ENCODE measurements at places on chromosomes 1 and 21.

DNA sequence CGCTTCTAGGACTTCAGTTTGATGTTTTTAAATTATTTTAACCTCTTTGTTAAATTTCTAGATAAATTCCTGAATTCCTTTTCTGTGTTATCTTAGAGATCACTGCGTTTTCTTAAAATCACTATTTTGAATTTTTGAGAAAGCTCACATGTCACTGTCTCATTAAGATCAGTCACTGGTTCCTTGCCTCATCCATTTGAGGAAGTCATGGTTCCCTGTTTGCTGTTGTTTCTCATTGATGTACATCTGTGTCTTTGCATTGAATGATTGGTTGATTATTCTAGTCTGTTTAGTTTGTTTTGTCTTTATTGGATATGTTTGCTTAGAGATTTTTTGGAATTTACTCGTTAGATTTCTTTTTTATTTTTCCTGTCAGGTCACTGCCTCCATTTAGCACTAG is 50.1 kb downstream of the CRP start:
- DNase-seq = no peak

DNA sequence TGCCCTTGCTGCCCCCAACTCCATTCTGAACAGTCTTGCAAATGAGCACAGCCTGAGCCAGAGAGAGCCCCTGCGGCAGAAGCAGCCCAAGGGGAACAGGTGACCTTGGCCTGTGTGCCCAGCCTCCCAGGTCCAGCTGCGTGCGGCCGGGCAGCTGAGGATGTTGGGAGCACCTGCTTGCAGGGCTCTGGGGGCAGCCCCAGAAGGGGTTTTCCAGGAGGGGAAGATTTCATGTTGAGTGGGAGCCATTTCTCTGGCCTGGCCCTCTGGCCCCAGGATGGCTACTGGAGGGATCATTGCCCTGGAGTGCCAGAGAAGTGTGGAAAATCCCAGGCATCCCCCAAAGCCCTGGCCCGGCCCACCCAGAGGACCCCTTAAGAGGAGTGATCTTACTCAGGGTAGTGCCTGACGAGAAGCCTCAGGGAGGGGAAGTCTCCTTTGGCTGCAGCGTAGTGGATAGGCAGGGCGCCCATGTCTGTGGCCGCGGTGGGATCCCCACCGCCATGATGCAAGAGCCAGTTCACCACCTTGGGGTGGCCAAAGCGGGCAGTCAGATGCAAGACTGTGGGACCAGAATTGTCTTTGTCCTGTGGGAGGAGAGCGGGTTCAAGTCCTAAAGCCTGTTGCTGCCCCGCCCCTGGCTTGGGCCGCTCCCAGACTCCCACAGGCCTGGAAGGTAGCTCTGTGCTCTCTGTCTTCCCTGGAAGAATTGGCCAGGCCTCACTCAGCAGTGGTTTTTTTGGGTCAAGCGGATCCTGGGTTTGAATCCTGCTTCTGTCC is 20.6 kb upstream of the RNU1-4 start:
- DNase-seq = no peak

DNA sequence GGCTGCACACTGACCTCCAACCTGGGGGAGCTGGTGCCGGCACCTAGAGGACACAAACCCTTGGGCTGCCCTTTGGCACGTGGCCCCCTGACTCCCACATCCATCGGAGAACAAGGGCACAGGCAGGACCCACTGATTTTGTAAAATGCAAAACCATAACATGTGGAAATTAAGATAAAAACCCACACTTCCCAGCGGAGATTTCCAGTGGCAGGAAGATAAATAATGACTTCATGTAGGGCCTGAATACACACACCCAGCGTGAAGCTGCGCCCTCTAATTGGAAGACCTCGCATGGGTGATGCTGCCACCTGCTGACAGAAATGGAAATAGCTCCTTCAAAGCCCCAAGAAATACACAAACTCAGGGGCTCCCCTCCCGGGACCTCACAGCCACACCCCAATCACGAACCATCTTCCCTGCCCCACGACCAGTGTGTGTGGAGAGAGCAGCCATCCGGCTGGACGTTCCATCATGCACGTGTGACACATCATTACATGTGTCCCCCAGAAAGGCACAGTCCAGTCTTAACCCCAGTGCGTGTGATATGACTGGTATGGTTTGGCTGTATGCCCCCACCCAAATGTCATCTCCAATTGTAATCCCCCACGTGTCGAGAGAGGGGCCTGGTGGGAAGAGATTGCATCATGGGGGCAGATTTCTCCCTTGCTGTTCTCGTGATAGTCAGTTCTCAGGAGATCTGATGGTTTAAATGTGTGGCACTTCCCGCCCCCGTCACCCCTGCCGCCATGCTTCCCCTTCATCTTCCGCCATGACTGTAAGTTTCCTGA is 5.7 kb upstream of the TPRG1L start:
- no peak for DNase-seq

DNA sequence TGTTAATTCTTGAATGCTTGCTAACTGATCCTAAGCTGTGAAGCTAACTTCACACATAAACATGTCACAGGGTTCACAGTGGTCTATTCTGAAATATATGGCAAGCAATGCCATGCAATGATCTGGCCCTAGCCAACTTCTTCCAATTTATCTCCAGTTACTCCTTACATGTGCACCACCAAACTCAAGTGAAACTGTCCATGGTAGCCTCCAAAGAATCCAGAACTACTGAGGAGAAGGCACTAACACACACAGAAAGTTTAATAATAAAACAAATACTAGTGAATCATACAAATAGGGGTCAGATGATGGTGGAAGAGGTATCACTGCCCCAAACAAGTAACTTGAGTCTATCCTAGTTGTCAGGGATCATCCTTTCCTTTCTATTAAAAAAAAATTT is 172.6 kb upstream of the RAB4A start:
- DNase-seq = no peak

- DNase-seq = no peak
Measured at GRCh38 chr21:43924421-43925095, 59.5 kb downstream of the AGPAT3 start.

All from NCI-H2081 treated with DMSO at 0.1 percent for 48 hours (cell line).